ENCODE measurements at places on chromosomes 1 and 21.

- no peak for DNase-seq
These were observed 638 bp downstream of the CD84 start for GRCh38 chr1:160578525-160579191.

DNA sequence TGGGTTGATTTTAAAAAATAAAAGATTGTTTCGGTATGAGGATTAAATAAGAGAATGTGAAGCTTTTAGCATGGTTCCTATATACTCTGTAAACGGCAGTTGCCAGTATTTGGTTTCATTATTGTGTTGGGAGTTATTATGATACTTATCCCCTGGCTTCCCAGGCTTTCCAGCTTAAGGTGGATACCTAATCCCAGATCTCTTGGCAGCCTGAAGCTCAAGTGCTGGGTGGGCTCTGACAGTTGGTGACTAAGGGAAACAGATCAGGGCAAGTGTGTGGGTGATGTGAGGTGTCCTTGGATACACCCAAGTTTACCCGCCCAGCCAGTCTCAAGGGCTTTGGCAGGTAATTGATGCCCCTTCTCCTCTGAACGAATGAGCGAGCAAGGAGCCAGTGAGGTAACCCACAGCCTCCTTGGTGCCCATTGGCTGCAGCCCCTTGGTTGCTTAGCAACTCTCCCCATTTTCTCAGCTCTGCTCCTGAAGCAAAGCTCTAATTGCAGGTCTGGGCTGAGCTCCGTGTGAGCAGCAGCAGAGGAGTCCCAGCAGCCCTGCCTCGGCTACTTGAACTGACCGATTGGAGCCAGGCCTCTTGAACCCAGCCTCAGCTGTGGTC is 6.1 kb downstream of the IPO13 start:
- no peak for DNase-seq

- no peak for DNase-seq
These were observed 437.9 kb downstream of the MATN1 start for GRCh38 chr1:30285501-30285932.

GRCh38 chr1:195482137-195482536 is 1126.1 kb downstream of the KCNT2 start:
- DNase-seq: no peak

GRCh38 chr1:212073490-212073889 is 37.9 kb downstream of the DTL start:
- DNase-seq: no peak

DNA sequence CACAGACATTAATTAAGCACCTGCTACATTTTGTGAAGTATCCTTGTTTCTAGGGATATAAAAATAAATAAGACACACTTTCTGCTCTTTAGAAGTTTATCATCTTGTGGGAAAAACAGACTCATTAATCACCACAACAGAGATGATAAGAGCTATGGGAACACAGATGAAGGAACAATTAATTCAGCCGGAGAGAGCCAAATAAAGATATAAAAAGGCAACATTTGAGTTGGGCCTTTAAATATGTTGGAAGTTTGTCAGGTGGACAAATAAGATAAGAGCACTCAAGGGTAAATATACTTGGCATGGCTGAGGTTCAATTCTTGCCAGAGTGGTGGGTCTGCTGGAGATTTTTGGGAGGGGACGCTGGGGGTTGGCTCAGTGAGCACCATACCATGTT is 34.2 kb upstream of the VTCN1 start:
- no peak for DNase-seq

DNA sequence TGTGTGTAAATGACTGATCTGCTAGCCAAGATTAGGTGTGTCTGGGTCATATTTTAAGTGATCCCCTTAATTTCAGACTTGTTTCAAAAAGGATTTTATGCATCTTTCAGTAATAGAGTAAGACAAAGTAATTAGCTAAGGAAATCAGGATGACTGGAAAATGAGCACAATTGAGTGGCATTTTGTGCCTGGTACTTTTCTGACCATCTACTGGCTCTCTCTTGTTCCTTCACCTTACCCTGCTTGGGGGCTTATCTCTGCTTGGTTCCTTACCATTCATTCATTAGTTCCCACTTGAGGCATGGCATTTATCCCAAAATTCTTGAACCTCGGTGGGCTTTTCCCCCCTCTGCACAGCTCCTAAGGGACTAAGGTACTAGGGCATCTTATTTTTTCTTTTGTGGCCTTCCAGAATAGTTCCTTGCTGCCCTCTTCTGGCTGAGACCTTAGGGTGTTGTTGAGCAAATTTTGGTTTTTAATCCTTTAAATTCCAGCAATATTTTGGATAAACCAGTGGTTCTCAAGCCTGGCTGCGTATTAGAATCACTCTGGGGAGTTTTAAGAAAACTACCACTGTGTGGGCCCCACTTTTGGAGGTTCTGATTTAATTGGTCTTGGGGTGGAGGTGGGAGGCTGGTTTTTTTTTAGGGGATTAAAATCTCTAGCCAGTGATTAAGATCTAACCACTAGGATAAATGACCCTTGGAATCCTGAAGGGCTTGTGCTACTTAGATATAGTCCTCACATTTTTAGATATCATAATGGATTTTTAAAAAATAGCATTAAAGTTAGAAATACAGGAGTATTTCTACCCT is 50.8 kb downstream of the HS2ST1 start:
- no peak for DNase-seq

DNA sequence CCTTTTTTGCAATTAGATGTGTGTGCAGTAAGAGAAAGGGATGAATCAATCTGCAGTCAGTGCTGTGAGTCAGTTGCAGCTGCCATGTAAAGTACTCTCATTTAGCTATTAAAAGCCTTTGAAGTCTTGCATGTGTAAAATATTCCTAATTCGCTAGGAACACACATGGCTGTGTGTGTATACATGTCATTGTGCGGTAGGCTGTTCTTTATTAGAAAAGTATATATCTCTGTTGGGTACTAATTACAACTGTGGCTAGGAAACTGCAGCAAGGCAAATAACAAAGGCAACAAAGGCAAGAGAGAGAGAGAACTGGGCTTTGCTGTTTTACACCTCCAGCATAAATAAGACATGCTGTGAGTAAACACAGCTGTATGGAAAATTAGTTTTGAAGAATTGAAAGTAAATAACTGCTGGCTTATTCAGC is 41.7 kb downstream of the EPB41 start:
- DNase-seq: no peak

- no peak for DNase-seq
These were observed 87.2 kb downstream of the HHAT start for GRCh38 chr1:210415846-210416448.

- DNase-seq: no peak
These were observed 383.5 kb downstream of the KCNH1 start for GRCh38 chr1:210750468-210750867.
